RKO (cell line): ENCODE measurements at places on chromosomes 6 and 20.

DNA sequence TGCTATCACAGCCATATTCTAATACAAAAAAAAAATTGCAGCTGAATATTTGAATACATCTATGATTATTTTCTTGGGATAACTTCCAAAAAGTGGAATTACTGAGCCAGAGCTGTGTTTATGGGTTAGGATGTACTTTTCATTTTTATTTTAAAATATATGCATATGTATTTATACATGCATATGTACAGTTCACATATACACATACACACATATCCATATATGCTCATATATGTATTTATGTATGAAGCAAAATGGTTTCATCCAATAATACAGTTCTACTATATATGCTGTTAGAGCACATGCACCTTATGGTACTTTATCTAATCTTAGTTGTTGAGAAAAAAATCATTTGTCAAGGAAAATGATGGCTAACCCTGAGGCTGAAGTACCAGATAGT lies 54.9 kb downstream of the TSHZ2 start:
- DNase-seq = no peak

DNA sequence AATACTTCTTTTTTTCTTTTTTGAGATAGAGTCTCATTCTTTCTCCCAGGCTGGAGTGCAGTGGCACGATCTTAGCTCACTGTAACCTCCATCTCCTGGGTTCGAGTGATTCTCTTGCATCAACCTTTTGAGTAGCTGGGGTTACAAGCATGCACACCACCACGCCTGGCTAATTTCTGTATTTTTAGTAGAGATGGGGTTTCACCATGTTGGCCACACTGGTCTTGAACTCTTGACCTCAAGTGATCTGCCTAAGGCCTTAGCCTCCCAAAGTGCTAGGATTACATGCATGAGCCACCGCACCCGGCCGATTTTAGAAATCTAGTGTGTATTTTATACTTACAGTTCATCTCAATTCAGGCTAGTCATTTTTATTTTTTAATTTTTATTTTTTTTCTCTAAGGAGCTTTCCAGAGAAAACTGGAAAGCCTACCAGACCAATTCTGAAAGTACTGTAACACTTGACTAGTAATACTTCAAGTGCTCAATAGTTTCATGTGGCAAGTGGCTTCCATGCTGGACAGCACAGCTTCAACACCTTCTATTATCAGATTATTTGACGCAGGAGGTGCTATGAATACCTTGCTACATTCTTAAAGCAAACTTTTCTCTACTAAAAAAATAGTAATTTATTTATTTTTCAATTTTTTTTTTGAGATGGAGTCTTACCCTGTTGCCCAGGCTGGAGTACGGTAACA lies 25.0 kb downstream of the POLR1C start:
- DNase-seq = no peak

- no peak for DNase-seq
Measured at GRCh38 chr6:19465256-19465655, 371.9 kb upstream of the ID4 start.

DNA sequence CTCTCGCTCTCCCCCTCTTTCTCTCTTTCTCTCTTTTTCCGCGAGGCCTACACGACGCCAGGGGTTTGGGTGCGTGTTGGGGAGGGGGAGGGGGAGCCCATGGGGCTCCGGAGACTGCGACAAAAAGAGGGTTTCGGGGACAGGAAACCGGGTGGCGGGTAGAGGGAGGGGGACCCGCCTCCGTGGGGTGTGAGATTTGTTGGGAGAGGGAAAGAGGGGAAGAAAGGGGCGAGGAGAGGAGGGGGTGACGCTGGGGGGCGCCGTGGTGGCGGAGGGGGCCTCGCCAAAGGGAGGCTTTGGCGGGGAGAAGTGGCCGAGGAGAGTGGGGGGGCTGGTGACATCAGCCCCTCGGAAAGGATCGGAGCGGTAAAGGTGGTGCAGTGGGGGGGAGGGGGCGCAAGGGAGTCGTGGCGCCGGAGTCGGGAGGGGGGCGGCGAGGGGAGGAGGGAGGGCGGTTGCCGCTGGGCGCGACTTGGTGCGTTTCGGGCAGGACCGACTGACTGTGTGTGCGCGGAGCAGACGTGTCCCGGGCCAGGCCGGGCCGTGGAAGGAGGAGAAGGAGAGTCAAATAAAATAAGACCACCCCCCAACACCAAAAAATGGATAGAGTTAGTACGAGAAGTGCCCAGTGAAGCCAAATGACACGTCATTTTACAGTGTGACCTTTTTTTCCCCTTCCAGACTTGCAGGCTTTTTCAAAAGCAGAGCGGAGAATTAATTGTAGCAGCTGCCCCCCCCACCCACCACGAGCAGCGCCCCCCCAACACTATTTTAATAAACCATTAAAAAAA lies 39.8 kb downstream of the GNAS start:
- peak; percentile 80 for DNase-seq

DNA sequence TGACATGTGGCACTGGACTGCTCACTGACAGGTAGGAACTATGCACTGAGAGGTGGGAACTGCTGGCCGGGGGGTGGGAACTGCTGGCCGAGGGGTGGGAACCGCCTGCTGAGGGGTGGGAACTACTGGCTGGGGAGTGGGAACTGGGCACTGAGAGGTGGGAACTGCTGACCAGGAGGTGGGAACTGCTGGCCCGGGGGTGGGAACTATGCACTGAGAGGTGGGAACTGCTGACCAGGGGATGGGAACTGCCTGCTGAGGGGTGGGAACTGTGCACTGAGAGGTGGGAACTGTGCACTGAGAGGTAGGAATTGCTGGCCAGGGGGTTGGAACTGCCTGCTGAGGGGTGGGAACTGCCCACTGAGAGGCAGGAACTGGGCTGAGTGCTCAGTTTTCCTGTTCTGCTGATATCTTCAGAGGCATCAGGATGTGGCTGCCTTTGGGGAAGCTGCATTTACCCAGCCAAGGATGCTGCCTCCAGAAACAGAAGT lies 90.2 kb downstream of the THBS2 start:
- DNase-seq = no peak

DNA sequence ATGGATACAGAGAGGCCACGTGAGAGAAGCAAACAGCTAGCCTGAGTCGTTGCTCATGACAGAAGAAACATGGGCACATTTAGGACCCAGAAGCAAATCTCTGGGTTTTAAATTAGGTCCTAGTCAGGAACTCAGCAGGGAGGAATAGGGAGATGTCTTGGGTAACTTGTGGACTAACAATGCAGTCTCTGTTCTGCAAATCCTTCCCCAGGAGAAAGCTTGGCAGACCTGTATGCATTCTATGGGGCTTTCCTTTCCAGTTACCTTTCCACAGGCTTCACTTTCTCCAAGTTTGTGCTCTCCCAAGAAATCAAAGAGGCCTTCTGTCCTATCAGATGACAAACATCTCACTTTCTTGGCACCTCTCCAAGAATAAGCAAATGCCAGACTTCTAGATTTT lies 47.2 kb upstream of the PLCB4 start:
- DNase-seq = no peak

- no peak for DNase-seq
Measured at GRCh38 chr6:168299541-168300511, 19.8 kb downstream of the DACT2 start.

DNA sequence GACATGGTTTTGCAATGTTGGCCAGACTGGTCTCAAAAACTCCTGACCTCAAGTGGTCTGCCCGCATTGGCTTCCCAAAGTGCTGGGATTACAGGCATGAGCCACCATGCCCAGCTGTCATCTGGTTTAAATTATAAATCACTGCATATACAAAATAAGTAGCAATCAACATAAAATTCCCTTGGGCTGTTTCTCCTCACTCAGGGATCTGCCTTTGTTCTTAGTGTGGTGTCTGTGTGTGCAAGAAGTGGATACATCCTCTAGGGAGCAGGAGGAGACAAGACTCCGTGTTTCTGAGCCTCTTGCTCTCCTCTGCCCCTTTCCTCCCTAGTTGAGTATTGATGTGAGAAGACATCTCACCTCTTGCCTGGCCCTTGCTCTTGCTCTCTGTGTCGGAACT lies 65.2 kb upstream of the ADGRF4 start:
- DNase-seq = peak; percentile 23

DNA sequence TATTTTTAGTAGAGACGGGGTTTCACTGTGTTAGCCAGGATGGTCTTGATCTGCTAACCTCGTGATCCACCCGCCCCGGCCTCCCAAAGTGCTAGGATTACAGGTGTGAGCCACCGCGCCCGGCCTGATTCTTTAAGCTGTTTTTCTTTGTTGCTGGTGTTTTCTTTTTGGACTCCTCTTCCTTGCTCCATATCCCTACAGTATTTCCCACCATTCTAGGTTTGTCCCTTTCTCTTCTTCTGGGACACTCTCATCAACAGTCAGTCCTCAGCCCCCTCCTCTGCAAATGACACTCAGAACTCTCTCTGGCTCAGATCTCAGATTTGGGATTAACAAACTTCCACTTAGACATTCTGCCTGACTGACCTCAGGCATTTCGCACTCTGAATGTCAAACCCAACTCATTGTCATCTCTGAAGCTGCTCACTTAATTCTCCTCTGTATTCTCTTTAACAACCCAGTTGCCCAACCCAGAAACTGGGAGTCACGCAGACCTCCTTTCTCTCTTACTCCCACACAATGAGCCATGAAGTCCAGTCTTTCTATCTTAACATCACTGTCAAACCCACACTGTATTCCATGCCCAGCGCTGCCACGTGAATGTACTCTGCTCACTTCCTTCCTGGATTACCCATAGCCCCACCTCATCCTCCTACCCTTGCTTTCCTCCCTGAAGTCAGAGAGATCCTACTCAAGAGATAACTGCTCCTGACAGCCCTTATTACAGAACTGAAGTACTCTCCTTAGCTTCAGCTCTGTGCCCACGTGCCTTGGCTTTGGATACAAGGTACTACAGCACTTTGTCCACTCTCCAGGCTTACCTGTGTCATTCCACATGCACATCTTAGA lies 2.6 kb downstream of the MPIG6B start:
- DNase-seq = no peak

DNA sequence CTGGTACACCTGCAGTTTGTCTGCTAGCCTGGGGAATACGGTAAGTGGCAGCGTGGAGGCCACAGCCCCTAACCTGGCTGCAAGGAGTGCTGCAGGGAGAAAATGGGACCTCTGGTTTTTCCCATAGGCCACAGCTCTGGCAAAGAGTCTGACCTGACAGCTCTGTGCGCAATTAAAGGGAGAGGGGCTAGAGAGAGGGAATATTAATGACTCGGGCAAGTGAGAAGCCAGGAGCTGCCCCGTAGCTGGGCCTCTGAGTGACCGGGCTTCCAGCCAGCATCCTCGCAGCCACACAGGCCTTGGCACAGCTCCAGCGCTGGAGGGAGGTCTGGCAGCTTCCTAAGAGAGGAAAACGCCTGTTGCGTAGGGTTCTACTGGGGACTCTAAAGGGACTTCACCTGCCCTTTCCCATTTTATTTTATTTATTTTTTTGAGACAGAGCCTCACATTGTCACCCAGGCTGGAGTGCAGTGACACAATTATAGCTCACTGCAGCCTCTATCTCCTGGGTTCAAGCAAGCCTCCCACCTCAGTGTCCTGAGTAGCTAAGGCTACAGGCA lies 18.2 kb upstream of the OCSTAMP start:
- no peak for DNase-seq

DNA sequence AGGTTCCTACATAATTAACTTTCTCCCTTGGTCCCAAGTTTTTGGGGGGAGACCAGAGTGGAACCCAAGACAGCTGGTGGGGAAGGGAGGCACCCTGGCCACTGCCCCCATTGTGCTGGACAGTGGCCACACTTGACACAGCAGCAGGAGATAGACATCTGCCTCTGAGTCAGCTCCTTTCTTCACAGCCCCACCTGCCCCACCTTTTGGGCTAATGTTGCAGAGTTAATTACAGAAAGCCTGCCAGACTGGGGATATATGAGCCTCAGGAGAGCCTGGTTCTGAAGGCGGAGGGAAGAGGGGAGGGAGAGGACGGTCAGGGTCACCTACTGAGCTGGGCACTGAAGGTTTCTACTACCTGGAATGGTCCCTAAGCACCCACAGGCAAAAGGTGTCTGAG lies 50.6 kb downstream of the MAFB start:
- DNase-seq = no peak

DNA sequence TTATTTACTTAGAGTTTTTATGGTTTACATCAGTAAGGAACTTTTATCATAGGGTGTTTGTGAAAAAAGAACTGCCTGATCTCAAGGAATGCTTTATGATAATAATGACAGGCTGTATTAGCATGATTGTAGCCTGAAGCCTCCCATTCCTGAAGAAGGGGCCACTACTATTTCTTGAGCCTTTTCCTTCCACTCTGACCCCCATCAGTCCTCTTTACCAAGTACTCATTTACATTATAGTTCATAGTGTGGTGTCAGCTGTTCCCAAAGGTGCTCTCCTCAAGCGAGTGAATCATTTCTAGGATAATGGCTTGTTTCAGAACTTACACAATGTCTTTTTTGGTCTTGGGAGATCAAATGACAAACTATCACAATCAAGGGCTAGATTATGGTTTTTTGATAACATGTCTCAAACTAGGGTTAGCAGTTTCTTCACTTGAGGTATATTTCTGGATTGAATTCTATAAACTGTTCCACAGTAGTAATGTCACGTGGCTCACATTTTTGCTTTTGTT lies 283.6 kb downstream of the CDKAL1 start:
- no peak for DNase-seq

GRCh38 chr20:52081791-52082190 lies 109.8 kb downstream of the ZFP64 start:
- no peak for DNase-seq

DNA sequence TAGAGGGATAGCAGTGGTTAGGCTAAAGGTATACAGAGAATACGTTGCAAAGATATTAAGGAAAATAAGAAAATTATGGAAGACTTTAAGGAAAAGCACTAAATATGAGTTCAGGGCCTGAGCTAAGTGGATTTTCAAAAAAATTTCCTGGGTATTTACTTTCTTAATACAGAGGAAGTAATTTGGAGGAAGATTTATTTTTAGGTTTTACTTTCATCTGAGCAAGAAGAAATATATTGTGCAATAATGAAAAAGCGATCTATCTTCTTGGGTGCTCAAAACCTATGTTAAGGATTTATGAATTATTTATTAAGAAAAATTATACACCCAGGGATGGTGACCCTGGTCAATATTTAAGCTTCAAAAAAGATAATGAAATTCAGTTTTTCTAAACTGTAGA lies 224.7 kb downstream of the PLCB1 start:
- no peak for DNase-seq

GRCh38 chr20:55172310-55173002 lies 697.1 kb downstream of the DOK5 start:
- DNase-seq = no peak

DNA sequence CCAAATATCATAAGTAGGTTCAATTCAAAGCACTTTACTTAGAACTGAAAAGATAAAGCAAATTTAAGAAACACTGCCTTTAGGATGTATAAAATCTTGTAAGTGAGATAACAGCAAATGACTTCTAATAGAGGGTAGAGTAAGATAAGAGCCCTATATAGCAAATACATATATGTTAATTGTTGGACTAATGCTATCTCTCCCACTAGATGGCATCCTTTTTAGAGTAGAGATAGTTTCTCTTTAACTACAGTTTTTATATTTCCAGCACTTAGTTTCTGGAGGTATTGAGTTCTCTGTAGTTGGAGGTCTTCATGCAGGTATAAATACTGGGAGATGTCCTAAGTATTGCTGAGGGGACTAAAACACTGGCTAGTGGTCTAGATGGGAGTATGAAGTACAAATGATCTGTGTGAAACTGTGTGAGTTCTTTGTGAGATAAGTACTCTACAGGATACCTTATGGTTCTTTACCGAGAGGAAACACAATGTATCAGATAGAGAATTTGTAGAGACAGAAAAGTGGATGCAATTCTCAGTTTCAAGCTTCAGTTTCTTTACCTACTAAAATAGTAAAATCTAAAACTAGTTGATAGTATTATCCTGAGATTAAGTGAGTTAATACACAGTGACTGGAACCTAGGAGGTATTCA lies 399.3 kb downstream of the KHDRBS2 start:
- peak; percentile 60 for DNase-seq

- DNase-seq = no peak
Measured at GRCh38 chr20:31604567-31605030, 490 bp upstream of the ID1 start.

- DNase-seq = no peak
Measured at GRCh38 chr6:152118678-152119077, 311.2 kb downstream of the ESR1 start.
